ENCODE measurements at places on chromosomes 11 and 22. TPM values are rescaled to one million over a fixed set of nuclear protein-coding genes. Genes with fewer than 3 reads are reported as not detected.

GRCh38 chr11:119335091-119335654 lies 846 bp downstream of the RNF26 start:
- peaks cover 34% of the 10 kb centered on the region for H3K4me1 ChIP-seq
- H3K27ac ChIP-seq, result peak overlapping the region; percentile 86
- DNase-seq, result no peak
- H3K27me3 ChIP-seq, result no peaks in the 10 kb centered on the region

GRCh38 chr11:14067686-14068085 lies 105.2 kb downstream of the SPON1 start:
- no peak overlapping the region for H3K4me3 ChIP-seq
- H3K36me3 ChIP-seq, result no peaks in the 10 kb centered on the region
- H3K27ac ChIP-seq, result no peak overlapping the region
- no peak for DNase-seq
- H3K4me1 ChIP-seq, result no peaks in the 10 kb centered on the region
- H3K27me3 ChIP-seq, result no peaks in the 10 kb centered on the region

GRCh38 chr11:48150213-48150612 lies 66.4 kb upstream of the OR4B1 start:
- peaks cover 6% of the 10 kb centered on the region for H3K36me3 ChIP-seq
- H3K4me3 ChIP-seq, result no peak overlapping the region
- no peak for DNase-seq
- no peaks in the 10 kb centered on the region for H3K4me1 ChIP-seq

DNA sequence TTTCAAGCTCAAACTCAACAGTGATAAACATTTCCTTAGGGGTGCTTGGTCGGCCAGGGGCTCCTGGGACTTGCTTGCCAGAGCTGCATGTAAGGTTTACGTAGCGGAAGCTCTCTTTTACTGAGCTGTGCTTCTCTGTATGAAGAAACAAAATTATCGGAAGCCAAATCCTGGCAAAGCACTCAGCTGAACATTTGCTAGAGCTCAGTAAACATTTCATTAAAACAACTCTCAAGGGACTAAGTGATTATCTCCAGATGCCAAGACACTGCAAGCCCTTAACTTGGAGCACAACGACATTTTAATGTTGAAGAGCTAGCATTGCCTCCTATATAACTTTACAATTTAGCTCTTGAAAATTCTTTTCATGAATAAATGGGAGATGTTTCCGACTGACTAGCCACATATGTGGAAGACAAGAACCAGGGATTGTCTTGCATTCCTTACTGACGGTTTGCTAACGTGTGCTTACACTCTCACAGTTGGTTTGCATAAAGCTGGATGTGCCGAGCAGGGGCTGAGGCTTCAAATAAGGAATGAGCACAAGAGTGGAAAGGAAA lies 43.4 kb downstream of the SCUBE2 start:
- H3K4me3 ChIP-seq, result no peak overlapping the region
- H3K4me1 ChIP-seq, result peaks cover 19% of the 10 kb centered on the region
- H3K27ac ChIP-seq, result no peak overlapping the region
- H3K27me3 ChIP-seq, result no peaks in the 10 kb centered on the region
- no peak for DNase-seq
- no peaks in the 10 kb centered on the region for H3K36me3 ChIP-seq

DNA sequence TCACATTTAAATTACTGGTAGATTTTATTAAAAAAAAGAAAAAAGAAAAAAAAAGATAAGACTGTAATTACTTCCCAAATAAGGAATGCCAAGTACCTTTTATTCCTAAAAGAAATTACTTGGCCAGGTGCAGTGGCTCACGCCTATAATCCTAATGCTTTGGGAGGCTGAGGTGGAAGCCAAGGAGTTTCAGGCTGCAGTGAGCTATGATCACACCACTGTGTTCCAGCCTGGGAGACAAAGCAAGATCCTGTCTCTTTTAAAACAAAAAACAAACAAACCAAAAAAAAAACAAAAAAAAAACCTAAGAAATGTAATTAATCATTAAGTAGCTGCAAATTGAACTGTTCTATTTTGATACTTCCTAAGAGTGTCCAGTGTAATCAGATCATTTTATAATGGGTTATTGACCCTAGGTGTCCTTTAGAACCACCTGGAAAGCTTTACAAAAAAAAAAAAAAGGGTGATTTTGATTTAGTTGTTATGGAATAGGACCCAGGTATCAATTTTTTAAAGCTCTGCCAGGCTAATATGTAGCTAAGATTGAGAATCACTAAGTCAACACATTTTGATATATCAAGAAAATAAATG lies 10.8 kb downstream of the LIN7C start:
- H3K27me3 ChIP-seq, result no peaks in the 10 kb centered on the region
- DNase-seq, result no peak
- no peak overlapping the region for H3K27ac ChIP-seq
- no peak overlapping the region for H3K4me3 ChIP-seq
- H3K4me1 ChIP-seq, result no peaks in the 10 kb centered on the region
- H3K36me3 ChIP-seq, result no peaks in the 10 kb centered on the region

DNA sequence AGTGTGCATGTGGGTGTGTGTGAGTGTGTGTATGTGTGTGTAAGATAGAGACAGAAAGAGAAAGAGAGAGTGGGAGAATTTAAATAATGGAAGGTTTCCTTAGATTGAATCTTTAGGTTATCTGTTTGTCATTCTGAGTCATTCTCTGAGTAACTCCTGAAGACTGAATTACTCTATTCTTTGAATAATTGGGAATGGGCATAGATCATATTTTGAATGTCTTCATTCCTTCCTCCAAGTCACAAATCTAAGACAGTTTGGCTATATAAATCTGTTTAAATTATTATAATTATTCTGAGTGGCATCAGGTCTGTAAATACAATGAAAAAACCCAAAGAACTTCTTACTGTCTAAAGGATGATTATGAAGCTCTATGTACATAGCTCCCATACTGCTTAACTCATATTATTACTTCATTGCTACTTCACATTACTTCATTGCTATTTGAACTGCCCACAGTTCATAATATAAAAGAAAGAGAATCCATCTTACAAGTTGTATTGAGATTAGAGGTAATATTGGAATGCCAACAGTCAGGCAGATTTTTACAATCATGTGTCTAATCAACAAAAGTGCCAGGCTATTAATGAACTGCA lies 346.6 kb upstream of the CCDC179 start:
- no peaks in the 10 kb centered on the region for H3K36me3 ChIP-seq
- no peak for DNase-seq
- H3K27me3 ChIP-seq, result no peaks in the 10 kb centered on the region
- H3K27ac ChIP-seq, result no peak overlapping the region
- no peaks in the 10 kb centered on the region for H3K4me1 ChIP-seq

- no peaks in the 10 kb centered on the region for H3K27me3 ChIP-seq
- no peaks in the 10 kb centered on the region for H3K4me1 ChIP-seq
- H3K4me3 ChIP-seq, result no peak overlapping the region
- no peak overlapping the region for H3K27ac ChIP-seq
- DNase-seq, result no peak
These were observed 17.5 kb downstream of the PPP6R2 start for GRCh38 chr22:50360578-50360977.

- no peaks in the 10 kb centered on the region for H3K4me1 ChIP-seq
- no peaks in the 10 kb centered on the region for H3K27me3 ChIP-seq
- no peak for DNase-seq
- no peak overlapping the region for H3K27ac ChIP-seq
- no peaks in the 10 kb centered on the region for H3K36me3 ChIP-seq
These were observed 3.3 kb downstream of the KCTD14 start for GRCh38 chr11:78019808-78020207.

GRCh38 chr11:76653012-76653673 lies 17.4 kb downstream of the LRRC32 start:
- no peaks in the 10 kb centered on the region for H3K4me1 ChIP-seq
- no peak for DNase-seq
- peak overlapping the region; percentile 35 for H3K27ac ChIP-seq
- no peaks in the 10 kb centered on the region for H3K27me3 ChIP-seq
- H3K36me3 ChIP-seq, result no peaks in the 10 kb centered on the region

- peak overlapping the region; percentile 76 for H3K4me3 ChIP-seq
- peak overlapping the region; percentile 74 for H3K27ac ChIP-seq
- H3K27me3 ChIP-seq, result no peaks in the 10 kb centered on the region
- H3K4me1 ChIP-seq, result peaks cover 29% of the 10 kb centered on the region
These were observed 541 bp downstream of the MICAL2 start for GRCh38 chr11:12110714-12111548.

DNA sequence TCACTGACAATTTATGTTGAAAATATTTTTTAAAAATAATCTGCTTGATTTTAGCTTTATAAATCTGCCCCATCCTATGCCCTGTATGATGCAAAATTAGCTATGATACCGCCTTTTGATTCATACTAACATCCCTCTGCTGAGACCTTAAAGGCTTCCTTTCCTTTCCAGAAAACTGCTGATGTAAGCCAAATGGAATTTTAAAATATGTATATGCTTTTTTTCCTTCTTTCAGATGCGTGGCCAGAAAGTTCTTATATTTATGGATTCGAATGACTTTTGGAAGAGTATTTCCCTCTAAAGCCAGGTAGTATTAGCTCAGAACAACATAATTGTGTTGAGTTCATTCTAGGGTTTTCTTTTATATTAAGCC lies 34.5 kb downstream of the SFI1 start:
- no peak overlapping the region for H3K27ac ChIP-seq
- H3K4me3 ChIP-seq, result no peak overlapping the region
- no peaks in the 10 kb centered on the region for H3K4me1 ChIP-seq
- no peak for DNase-seq
- H3K27me3 ChIP-seq, result no peaks in the 10 kb centered on the region

DNA sequence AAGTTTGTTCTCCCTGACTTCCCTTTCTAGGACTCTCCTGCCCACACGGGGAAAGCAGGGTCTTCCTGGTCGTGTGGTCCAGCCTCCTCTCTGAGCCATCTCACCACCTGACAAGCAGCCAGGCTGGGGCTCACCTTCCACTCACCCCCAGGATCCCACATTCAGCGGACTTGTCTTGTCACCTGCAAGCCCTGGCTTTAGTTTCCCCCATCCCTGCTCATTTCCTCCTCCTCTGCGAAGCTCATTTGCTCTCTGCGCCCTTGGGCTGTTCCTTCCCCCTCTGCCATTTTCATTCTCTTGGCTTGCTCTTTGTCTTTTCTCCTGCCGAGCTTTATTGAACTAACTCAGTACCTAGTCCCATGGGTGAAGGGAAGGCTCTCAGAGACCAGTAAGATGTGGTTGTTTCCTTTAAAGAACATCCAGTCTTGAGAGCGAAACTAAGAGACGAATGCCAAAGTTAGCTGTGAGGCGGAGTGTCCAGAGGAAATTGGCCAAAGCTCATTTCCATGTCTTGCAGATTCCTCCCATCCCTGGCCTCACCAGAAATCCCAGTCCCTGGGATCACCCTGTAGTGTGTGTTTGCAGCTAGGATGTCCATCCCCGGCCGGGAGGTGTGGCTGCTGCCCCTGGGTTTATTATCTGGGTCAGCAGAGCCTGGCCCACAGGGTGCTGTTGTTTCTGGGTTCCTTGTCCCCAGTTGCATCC lies 2.0 kb downstream of the ST14 start:
- H3K36me3 ChIP-seq, result no peaks in the 10 kb centered on the region
- no peak for DNase-seq
- no peak overlapping the region for H3K27ac ChIP-seq

DNA sequence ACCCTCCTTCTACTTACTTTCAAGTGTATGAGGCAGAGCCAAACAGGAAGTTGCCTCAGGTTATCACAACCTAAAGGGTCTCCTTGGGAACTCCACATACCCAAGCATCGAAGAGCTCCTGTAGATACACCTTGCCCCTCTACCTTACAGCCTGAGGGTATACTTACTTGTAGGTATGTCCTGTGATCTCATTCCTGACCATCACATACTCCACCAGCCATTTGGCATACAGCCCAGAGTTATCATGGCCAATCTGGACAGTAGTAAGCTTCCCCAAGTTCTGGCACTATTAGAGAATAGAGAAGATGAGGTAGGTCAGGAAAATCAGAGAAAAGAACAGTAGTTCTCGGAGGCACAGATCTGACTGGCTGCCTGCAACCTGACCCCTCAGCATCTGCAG lies 53.4 kb upstream of the SCUBE2 start:
- peaks cover 4% of the 10 kb centered on the region for H3K4me1 ChIP-seq
- no peaks in the 10 kb centered on the region for H3K36me3 ChIP-seq
- no peak overlapping the region for H3K27ac ChIP-seq
- DNase-seq, result no peak

DNA sequence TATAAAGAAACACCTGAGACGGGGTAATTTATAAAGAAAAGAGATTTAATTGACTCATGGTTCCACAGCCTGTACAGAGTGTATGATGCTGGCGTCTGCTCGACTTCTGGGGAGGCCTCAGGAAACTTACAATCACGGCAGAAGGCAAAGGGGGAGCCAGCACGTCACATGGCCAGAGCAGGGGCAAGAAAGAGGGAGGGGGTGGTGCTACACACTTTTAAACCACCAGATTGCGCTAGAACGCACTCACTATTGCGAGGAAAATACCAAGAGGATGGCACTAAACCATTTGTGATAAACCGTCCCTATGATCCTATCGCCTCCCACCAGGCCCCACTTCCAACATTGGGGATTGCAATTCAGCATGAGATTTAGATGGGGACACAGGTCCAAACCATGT lies 79.7 kb upstream of the CARD18 start:
- no peak overlapping the region for H3K27ac ChIP-seq
- no peak for DNase-seq
- H3K4me3 ChIP-seq, result no peak overlapping the region
- H3K36me3 ChIP-seq, result no peaks in the 10 kb centered on the region

STK33 gene
- 4.1 TPM for total RNA-seq

SLC35F2 gene
- total RNA-seq, result 15.5 TPM

FOLR2 gene
- total RNA-seq, result 60.9 TPM

MUC5AC gene
- not detected for total RNA-seq

CFAP300 gene
- total RNA-seq, result 2.1 TPM

OR4A16 gene
- total RNA-seq, result not detected

NTM gene
- total RNA-seq, result 10.9 TPM

DENND6B gene
- total RNA-seq, result 12.6 TPM

OR52I1 gene
- total RNA-seq, result not detected

LRRC4C gene
- 7.8 TPM for total RNA-seq

PDHX gene
- 23.1 TPM for total RNA-seq

OR52I2 gene
- not detected for total RNA-seq

Data from tibial nerve (tissue), 4 donors.